ENCODE measurements at places on chromosomes 12 and 14.

DNA sequence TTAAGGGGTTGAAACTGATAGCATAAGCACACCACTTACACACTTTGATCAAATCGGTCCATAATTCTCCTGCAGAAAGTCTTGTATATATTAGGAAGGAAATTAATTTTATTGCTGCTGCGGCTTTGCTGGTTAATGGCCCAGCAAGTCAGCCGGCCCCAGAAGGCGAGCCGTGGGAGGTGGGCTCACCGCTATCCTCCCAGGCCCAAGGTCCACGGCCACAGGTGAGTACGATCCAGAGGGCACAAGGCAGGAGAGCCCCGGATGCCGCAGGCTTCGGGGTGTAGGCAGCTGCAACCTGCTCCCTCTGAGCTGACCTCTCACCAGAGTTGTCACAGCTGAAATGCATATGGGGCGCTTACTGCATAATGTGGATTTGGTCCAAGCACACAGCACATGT is 165.7 kb downstream of the TBX5 start:
- no peak for DNase-seq

DNA sequence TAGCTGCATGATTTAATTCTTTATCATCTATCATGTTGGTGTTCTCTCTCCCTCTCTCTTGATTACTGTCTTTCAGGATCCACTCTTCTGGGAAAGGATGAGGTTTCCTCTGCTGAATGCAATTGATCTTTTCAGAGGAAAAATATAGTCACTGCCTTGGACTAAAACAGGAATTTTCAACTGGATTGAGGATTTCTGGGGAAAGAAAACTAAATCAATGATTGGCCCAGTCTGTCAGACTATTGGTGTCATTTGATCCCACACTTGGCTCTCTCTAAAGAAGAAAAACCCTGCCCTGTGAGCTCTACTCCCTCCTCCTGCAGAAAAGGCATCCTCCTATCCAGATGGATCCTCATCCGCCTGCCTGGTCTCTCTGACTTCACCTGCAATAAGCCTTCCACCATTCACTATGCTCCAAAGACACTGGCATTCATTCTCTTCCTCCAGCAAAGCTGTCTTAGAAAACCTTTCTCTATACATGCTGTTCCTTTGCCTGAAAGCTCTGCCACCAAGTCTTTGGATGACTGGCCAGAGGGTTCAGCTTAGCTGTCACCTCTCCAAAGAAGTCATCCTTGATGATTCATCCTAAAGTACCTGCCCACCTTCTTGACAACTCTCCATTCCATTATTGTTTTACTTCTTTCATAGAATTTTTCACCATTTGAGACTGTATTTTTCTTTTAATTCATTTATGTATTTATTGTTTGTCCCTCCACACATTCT is 127.7 kb upstream of the CAND1 start:
- DNase-seq, result no peak

- DNase-seq, result no peak
Measured at GRCh38 chr12:94560431-94561221, 89.7 kb downstream of the TMCC3 start.

- no peak for DNase-seq
Measured at GRCh38 chr12:114776731-114777442, 92.9 kb upstream of the TBX3 start.

DNA sequence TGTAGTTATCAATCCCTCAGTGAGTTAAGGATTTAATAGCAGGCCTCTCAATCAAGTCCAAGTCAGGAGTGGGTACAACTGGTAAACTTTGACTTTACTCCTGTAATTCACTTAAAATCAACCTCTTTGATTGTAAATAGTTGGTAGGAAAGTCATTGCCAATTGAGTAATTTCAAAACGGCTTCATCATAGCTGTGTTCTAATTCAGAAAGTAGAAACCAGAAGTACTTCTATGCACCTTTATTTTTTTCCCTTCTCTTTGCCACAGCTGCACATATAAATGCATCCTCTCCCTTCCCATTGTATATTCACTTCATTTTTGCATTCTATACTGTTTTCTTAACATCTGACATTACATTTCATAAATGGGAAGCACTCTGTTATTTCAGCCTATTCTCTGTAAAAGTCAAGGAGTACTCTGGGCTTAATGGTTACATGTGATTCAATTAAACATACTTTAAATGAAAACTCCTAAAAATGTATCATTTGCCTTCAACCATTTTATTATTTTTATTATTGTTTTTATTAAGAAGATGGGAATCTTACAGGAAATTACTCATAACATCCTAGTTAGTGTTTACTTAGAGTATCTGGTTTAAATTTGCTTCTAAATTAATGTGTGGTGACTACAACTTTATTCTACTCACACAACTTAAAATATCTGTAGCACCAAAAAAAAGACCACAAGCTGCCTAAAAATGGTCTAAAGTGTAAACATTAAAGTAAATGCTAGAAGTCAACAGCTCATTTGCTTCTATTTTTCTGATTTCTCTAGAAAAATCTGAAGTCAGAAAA is 171.2 kb downstream of the CEP128 start:
- no peak for DNase-seq

GRCh38 chr14:34164162-34164864 is 213.4 kb upstream of the EGLN3 start:
- no peak for DNase-seq

- DNase-seq, result no peak
Measured at GRCh38 chr14:92726135-92726932, 22.1 kb downstream of the LGMN start.

DNA sequence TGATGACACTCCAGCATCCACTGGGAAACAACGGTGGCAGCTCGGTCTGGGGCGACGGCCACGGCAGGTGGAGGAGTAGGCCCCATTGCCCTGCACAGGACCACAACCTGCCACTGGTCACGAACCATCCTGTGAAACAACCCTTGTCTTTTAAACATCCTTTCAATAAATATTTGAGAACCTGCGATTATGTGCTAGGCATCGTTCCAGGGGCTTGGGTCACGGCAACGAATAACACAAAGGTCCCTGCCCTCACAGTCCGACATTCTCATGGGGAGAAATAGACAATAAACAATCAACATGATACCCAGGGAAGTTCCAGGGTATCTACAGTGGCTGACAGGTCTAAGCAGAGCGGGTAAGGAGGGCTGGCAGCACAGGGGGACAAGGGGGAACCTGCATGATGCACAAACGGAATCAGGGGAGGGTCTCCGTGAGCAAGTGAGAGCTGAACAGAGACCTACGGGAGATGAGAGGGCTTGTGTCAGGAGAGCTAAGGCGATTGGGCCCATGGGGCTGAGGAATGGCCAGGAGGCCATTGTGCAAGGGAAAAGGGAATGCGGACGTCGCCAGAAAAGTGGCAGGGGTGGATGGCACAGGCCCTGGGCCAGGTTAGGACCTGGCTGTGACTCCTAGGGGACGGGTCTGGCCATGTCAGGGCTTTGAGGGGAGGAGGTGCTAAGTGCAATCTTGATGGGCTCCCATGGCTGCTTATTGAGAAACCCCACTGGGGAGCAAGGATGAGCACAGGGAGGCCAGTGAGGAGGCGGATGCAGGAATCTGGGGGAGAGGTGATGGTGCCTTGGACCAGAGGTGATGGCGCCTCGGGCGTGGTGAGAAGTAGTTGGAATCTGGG is 9.7 kb downstream of the SCARB1 start:
- DNase-seq, result no peak

GRCh38 chr12:87160848-87161601 is 868.2 kb downstream of the C12orf50 start:
- no peak for DNase-seq

GRCh38 chr12:44875417-44875953 is 630 bp downstream of the NELL2 start:
- peak; percentile 24 for DNase-seq

DNA sequence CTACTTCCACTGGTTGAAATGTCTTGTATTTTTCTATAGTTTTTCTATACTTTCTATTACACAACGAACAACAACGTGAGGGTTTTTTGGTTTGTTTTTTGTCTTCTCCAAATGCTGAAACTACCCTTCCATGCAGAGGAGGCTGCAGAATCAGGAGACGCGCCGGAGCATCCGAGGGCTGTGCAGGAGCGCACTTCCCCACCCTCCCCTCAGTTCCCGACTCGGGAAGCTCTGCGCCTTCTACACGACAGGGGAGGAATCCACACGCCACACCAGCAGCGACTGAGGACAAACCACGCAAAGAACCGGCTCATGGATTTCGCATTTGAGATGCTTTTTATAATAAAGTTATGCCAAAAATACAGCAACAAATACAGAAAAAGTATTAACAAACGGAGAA is 30.9 kb downstream of the SLC15A4 start:
- no peak for DNase-seq
